ENCODE measurements at places on chromosomes 11 and 22.
A peak's percentile ranks its signal among the peaks of the same experiment; 100 is the strongest.

DNA sequence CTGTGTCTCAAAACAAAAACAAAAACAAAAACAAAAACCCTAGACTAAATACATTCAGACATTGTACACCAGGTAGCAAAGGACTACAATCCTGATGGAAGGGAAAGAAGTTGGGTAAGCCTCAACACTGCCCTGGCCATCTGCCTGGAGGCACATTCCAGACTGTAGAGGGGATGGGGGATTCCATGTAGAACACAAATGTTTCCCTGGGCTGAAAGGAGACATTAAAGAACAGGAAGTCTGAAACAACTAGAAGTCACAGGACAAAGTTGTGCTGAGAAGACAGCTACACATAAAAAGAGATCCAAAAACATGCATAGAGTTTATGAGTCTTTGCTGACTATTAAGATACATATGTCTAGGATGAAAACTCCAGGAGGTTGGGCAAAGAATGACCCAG, 83.9 kb downstream of the RRAS2 start:
- no peak for DNase-seq

DNA sequence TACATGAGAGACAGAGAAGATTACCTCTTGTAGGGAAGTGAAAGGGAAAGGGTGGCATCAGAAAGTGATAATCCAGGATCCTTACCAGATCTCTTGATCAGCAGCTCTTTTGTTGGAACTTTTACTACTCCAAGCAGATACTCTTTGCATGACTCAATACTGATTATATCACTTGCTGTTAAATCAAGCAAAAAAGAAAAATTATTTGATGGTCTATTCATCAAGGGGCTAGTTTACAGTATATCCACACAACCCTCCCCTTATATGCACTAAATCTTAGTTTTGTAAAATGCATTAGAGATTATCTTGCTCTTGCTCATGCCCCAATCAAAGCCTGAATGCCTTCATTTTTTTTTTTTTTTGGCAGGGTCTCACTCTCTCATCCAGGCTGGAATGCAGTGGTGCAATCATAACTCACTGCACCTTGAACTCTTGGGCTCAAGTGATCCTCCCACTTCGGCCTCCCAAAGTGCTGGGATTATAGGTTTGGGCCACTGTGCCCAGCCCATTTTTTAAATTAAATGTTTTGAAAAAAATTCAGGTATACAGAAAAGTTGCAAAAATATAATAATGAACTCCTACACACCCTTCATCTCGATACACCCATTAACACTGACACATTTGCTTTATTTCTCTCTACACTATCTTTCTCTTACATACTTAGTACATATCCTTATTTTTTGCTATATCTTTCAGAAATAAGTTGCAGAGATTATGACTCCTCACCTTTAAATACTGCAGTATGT, 76.1 kb upstream of the UCP3 start:
- DNase-seq, result no peak

DNA sequence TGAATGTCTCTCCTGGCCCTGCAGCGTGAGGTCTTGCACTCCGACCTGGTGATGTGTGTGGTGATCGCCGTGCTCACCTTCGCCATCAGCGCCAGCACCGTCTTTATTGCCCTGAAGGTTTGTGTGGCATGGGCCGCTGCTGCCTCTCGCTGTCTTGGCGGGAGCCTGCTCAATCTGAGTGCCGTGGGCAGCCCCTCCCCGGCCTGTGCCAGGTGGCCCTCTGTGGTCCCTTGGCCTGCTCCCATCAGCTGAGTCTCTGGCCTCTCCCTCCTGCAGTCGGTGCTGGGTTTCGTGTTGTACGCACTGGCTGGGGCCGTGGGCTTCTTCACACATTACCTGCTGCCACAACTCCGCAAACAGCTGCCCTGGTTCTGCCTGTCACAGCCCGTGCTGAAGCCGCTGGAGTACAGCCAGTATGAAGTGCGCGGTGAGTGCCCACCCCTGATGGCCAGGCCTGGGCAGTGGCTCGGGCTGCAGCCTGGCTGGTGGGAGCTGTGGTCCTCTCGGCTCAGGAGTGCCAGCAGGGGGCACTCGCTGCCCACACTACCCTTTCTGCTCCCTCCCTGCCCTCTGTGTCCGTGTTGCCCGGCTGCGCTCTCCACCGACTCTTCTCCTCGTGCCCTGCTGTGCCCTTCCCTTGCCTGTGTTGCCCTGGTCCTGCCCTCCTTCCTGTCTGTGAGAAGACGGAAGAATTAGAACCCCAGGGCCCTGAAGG, 10.2 kb downstream of the PCNX3 start:
- no peak for DNase-seq

DNA sequence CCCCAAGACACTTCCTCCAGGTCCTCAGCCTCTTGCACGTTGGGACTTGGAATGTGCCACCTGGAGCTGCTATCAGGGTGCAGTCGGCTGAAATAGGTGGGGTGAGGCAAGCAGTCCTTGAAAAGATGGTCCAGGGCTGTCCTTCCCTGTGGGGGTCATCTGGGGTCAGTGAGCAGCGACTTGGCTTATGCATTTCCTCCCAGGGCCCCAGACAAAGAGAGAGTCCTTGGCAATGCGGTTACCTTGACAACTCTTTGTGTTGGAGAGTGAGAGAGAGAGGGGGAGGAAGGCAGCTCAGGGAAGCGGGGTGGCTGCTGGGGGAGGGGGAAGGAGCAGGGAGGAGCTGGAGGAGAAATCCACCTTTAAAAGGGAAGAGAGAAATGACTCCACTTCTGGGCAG, 93.8 kb downstream of the MIAT start:
- no peak for DNase-seq

- no peak for DNase-seq
Observed at GRCh38 chr22:25970374-25970911, 198.8 kb upstream of the SEZ6L start.

- no peak for DNase-seq
Observed at GRCh38 chr22:22691716-22692701, 47.6 kb downstream of the GGTLC2 start.

GRCh38 chr11:16841984-16842383, 103.5 kb downstream of the C11orf58 start:
- DNase-seq, result no peak

DNA sequence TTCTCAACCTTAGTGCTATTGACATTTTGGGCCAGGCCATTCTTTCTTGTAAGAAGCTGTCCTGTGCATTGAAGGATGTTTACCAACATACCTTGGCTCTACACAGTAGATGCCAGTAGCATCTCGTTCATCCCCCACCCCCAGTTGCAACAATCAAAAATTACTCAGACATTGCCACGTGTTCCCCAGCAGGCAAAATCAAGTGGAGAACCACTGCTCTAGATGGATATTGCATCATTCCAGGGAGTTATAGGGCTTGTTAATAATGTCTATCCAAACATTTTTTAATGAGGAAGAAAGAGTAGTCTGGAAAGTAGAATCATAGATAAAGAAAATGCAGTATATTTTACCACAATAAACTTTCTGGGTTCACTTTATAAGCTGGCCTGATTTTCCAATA, 64.1 kb downstream of the PRMT3 start:
- DNase-seq, result no peak

DNA sequence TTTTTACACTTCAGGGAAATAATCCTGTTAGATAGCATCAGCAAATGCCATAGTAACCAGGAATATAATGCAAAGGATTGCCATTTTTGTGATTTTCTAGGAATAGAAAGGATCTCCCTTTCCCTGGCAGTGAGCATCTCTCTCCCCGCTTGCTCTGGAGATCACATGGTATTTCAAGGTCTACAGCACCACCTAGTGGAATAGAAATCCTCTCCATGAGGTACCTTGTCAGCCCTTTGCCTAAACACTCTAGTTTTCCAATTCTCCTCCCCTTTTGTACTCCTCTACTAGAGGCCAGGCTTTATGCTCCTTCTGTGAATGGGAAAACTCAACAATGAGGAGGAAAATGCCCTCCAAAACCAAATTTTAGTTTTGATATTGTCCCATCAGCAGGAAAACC, 78.4 kb downstream of the XRRA1 start:
- peak; percentile 5 for DNase-seq

- DNase-seq, result no peak
Observed at GRCh38 chr11:70751142-70751734, 352.9 kb downstream of the CTTN start.

DNA sequence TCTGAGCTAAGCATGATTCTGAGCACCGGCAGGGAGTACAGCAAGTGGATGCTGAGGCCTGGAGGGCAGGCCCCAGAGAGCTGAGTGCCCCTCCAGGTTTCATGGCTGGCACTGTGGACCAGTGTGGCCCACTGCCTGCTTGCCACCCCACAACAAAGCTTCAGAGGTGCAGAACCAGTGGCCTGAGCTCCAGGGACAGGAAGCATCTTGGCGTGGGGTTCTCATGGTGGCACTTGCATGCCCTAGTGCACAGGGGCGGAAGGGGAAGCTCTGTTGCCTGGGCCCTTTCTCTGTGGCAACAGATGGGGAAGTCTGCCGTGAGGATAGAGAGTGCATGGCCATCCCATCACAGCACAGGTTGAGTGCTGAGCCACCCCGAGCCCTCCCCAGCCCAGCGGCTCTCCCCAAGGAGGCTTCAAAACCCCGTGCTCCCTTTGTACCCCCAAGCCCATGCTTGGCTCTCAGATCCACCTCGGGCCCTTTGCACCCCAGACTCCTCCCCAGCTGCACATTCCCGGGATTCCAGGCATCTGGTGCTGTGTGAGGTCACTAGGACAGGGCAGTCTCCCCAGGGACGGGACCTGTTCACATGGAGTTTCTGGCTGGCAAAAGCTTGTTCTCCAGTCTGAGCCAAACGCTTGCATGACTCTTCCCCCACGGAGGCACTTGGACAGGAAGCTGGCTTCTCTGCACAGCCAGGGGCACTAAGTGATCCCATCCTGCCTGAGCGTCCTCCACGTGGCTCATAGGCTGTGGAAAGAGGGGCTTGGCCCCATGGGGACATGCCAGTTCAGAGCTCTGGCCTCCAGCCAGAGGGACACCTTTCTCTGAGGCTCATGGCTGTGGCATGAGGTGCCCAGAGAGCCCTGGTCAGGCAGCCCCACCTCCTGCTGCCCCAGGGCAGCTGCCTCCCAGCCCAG, 4.2 kb downstream of the SLC25A1 start:
- DNase-seq, result peak; percentile 32

DNA sequence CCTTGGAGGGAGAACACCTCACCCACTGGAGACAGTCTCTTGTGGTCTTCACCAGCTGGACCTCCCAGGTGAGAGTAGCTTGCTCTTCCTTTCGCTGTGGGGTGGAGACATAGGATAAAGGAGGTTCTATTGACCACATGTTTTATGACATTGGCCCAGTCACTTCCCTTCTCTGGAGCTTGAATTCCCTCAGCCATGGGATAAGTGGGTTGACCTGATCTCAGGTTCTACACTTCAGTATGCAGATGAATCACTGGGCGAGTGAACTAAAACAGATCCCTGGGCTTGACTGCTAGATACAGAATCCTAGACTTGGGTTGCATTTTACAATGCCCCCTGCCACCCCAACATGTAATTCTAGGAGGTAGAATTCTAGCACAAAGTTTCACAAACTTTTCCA, 54.8 kb upstream of the PRSS23 start:
- DNase-seq, result no peak

DNA sequence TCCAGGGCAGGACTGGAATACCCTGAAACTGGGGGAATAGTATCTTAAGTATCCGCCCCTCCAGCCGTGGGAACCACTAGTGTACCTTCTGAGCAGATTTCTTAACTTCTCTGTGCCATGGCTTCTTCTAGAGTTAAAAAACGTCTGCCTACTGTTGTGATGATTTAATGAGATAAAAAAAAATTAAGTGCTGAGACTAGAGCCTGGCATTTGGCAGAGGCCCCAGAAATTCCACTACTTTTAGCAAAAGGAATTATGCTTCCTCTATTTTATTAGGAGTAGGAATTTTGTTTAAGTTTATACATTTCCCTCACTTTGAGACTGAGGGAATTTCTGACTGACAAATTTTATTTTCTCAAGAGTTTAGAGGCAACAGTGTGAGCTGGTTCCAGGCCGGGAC, 371.2 kb upstream of the B3GAT1 start:
- no peak for DNase-seq

GRCh38 chr22:46719921-46720320, 18.1 kb downstream of the CERK start:
- DNase-seq, result no peak

GRCh38 chr11:109424901-109425300, 2.9 kb downstream of the C11orf87 start:
- DNase-seq, result no peak

GRCh38 chr11:66987158-66987620, 12.1 kb downstream of the C11orf86 start:
- no peak for DNase-seq

DNA sequence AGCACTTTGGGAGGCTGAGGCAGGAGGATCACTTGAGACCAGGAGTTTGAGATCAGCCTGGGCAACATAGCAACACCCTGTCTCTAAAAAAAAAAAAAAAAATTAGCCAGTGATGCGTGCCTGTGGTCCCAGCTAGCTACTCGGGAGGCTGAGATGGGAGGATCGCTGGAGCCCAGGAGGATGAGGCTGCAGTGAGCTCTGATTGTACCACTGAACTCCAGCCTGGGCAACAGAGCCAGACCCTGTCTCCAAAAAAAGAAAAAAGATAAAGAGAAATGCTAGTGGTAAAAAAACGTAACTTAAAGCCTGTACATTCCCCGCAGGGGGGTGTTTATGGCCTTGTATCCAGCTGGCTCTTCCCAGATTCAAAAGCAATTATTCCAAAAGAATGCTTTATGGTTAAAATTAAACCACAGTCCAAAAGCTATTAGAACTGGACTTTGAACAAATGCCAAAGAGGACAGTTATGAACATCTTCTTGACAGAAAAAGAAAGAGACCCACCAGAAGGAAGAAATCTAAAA, 16.4 kb upstream of the SNX32 start:
- no peak for DNase-seq

DNA sequence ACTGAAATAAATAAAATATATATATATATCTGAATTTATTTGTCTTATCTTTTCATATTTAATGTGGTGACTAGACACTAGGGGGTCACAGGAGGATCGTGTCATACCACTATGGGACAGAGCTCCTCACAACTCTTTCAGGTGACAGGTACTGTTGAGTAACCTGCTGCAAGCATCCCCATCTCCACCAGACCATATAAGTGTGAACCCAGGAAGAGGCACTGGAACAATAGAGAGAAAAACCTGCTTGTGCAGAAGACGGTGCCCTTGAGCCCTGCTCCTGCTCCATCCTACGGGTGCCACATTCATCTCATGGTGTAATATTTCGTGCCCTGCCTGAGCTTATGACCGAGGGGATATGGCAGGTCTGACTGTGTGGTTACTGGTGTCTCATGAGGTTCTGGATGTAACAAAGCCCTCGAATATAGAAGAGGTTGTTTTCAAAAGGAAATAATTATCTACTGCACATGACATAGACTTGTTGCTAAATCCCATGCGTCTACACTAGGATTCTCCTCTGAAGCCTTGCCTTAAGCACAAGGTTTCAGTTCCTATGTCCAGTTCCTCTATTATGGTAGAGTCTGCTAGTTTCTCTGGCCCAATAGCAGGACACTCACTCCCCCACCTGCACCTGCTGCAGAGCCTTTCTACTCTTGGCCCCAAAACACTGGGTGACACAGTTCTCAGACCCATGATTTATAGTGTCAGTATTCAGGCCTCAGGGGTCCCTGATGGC, 70.4 kb downstream of the GGTLC2 start:
- no peak for DNase-seq

Measured in stromal cell of bone marrow (primary cell).